ENCODE measurements at places on chromosomes 6 and 20.
A peak's percentile ranks its signal among the peaks of the same experiment; 100 is the strongest.

- DNase-seq: no peak
These were observed 135.1 kb upstream of the PMEPA1 start for GRCh38 chr20:57844626-57845596.

- no peak for DNase-seq
These were observed 26.4 kb upstream of the PRELID3B start for GRCh38 chr20:59069026-59069425.

GRCh38 chr6:128554302-128554701 lies 33.9 kb upstream of the PTPRK start:
- no peak for DNase-seq

GRCh38 chr20:40953416-40953815 lies 75.2 kb upstream of the TOP1 start:
- DNase-seq: no peak

DNA sequence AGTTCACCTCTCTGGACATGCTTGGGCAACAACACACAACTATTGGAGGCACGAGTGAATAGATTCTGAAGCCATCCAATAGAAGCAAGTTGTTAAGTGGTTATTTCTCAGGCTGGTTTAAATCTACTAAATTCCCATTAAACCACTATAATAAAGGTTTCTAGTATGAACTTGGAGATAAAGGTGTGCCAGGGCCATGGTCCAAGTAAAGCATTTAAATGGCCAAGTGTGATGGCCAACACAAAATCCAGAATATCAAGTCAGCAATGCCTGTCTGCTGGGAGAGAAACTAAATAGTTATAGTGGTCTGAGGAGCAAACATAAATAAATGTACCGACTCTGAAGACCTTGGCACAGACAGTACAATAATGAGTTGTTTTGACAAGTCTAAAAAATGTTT lies 294.3 kb upstream of the STXBP5 start:
- DNase-seq: no peak

GRCh38 chr20:63578224-63579016 lies 4.4 kb upstream of the HELZ2 start:
- DNase-seq: no peak

GRCh38 chr6:25303254-25303653 lies 24.1 kb downstream of the CARMIL1 start:
- DNase-seq: no peak

- peak; percentile 49 for DNase-seq
These were observed 10.3 kb upstream of the TULP1 start for GRCh38 chr6:35522660-35523658.

DNA sequence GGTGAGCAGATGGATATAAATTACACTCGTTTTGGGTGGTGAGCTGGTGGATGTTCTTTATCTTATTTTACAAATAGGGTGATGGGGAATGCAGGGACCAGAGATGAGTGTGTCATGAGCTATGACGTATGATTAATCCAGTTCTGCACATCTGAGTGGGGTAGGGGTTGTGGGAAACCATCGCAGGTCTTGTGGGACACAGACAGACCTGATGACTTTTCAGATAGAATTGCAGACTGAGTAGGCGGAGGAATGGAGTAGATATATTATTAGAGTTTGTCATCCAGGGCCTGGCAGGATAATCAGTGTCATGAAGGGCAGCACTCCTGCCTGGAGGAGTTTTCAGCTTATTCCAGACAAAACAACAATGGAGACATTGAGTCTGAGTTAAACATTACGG lies 12.9 kb upstream of the DSP start:
- no peak for DNase-seq

- no peak for DNase-seq
These were observed 1.5 kb downstream of the NELFCD start for GRCh38 chr20:58982406-58983114.

GRCh38 chr6:95094751-95095663 lies 482.3 kb upstream of the MANEA start:
- DNase-seq: no peak

DNA sequence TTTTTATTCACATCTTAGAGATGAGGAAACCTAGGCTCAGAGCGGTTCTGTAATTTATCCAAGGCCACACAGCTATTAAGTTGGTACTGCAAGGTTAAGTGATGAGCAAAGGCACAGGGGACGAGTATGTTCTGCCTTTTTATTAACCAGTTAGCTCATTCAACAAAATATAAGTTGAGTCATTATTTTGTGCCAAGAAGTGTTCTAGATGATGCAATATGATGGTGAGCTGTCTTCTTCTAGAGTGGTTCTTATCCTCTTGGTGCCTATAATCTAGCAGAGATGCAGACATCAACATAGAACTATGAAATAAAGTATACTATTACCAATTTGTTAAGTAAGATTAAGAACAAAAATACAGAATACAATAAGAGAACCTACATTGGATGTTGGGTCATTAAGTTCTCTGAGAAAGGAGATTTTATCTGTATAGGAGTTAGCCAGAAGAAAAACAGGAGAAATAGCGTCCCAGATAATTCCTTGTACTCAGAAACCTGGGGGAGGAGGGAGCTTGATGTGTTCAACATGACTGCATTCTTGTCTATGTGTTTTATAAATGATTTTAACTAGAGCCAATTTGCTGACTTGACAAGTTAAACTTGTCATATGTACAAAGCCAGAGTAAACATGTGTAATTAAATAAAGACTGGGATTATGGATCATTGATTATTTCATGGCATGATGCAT lies 122.3 kb downstream of the TBXT start:
- no peak for DNase-seq

DNA sequence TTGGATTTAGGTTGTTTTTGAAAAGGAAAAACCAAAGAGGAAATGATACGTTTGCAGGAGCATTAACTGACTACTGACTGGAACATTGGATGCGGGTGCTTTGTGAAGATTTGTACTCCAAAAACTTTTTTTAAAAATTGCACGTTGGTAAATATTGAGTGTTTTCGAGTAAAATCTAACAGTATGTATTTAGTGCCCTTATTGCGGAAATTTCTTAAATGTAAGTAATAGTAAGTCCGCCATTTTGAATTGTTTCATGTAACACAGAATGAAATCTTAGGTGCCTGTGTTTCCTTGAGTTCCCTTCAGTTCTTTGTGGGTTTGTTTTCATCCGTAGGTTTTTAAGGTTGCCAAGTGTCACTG lies 15.2 kb upstream of the LIN28B start:
- no peak for DNase-seq

- peak; percentile 34 for DNase-seq
These were observed 507.3 kb upstream of the CITED2 start for GRCh38 chr6:139881728-139882211.

DNA sequence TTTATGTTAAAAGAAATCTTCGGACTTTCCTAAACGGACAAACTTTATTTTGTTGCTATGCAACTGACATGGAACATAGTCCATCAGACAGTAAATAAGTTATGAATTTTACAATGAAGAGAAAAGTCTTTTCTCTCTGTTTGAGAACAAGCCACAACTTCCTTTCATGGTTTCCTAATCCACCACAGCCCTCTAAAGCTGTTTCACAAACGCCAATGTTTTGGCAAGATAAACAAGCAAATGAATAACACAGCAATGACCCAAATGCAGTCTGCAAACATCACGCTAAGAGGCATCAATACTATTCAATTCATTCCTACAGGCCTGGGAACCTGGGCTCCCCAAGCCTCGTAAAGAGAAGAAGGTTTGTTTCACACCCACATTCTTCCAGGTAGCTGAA lies 60.4 kb downstream of the HAO1 start:
- no peak for DNase-seq

- DNase-seq: no peak
These were observed 18.8 kb downstream of the LATS1 start for GRCh38 chr6:149699150-149699549.

DNA sequence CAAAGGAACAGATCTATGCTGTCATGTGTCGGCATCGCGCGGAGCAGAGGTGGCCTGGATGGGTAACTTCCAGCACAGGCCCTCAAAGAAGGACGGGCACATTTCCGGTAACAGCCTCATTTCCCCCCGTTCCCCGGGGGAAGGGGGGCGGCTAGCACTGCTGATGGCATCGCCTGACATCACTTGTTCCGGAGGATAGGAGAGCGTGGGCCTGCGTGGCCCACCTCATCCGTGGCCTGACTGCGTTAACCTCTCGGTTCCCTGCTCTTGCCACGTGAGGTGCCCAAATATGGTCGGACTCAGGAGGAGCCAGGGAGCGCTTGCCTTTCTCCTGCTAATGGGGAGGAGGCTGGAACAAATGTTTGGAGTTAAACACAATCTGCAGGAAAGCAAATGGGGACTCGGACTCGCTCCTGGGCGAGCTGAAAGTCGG lies at the start of gene AKAP12:
TSS of gene AKAP12 (plus strand) at position 365 of the 433 bp plus-strand sequence. CDS start 596 bp downstream, outside the sequence.
- peak; percentile 15 for DNase-seq

GRCh38 chr6:116553451-116553850 lies at the start of gene CALHM4:
Gene CALHM4 (plus strand): TSS chr6:116553751. CDS start chr6:116553794, 43 bp downstream.
- DNase-seq: no peak

DNA sequence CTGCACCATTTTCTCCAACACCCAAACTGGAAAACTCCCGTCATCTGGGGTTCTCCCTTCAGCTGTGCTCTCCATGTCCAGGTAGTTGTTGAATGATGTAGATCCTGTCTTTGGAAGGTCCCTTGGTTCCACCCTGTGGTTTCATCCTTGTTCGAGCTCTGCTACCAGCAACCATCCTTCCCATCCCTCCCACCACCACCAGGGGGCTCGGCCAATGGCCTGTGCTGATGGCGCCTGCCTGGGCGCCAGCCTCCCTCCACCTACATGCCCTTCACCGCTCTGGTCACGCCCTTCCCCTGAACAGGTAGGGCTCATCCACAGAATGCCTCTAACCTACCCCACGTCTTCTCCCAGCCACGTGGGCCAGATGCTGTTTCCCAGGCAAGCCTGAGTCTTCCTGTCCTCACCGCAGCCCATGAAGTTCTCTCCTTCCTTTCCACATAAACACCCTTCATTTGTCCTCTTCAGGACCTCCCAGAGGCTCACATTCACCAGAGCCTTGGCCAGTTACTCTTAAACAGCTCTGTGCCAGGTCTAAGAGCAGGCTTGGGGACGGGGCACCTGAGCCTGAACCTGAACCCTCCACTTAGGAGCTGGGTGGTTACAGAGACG lies 75.1 kb upstream of the DUSP22 start:
- DNase-seq: peak; percentile 59

GRCh38 chr6:30625511-30625910 lies 1.2 kb upstream of the ATAT1 start:
- no peak for DNase-seq

- no peak for DNase-seq
These were observed 234.9 kb upstream of the PLN start for GRCh38 chr6:118313208-118313607.

DNA sequence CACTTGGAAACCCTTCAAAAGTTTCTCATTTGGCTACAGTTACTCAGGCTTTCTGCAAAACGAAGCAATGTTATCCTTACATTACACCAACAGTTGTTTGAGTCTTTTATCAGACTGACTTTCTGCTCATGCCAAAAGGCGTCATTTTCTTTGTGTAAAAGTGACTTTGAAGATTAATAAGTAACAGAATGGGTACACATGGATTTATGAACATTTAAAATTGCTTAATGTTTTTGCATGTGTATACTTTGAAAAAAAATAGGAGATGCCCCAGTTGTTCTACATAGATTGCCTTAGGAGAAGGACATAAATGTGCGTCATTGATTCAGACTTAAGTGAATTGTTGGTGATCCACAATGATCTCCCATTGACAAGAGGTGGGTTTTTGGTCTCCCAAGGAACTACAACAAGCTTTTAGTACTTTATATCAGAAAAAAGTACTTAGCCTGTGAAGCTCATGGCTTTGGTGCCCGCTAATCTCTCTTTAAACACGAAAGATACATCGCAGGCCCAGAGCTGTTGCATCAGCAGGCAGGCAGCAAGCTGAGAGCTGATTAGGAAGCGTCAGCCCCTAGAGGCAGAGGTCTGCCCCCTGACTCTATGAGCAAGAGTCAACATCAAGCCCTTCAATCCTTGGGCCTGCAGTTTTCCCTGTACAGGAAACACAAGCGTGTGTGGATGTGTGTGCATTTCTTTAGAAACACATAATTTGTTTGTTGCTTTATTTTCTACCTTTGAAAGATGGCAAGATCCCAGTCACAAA lies 45.9 kb downstream of the SLC22A3 start:
- no peak for DNase-seq

- DNase-seq: no peak
These were observed 78.4 kb upstream of the TBC1D7 start for GRCh38 chr6:13406781-13407180.

DNA sequence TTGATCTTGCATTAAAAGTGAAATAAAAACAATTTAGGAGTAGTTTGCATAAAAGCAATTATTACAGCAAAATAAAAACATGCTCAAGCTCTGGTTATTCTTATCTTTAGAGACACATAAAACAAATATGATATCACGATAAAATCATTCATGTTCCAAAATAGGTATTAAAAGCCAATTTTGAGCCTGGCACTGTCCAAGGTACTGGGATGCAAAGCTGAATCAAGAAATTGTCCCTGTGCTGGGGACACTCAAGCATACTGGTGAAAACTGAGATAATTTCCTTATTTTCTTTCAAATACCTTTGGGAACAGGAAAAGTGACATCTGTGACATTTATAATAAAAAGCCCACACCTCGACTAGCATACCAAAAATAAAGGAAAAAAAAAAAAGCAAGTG lies 931 bp upstream of the MTCL3 start:
- no peak for DNase-seq

DNA sequence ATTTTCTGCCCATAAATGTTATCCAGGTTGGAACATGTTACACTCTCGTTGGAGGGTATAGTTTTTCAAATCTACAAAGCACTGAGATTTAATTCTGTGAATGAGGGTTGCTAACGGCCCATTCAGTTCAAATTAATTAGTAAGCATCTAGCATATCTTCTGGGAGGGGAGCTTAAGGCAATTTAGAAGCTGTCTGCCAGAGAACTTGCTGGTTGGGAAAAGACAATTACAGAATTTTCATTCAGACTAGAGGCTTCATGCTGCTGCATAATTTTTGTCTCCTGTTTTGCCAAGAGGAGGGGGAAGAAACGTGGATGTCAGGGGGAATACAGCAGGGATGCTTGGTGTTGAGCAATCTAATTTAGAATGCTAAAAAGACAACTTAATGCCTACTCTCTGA lies 268.3 kb upstream of the FAM83B start:
- DNase-seq: no peak

DNA sequence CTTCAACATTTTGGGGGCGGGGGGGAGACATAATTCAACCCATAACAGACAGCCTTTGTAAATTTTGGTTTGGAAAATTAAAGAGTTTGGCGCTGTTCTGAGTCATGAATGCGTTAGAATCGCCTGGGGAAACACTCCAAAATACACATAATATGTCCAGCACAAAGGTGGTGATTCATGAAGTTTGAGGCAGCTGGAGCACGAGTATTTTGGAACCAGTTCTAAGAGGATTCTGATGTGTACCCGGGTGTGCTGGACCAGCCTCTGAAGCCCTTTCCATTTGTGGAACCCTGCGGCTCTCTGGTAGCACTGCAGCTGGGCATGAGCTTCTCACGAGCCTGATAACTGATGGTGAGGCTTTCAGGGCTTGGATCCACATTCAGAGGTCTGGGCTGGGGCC lies 4.7 kb downstream of the GMPR start:
- DNase-seq: no peak

DNA sequence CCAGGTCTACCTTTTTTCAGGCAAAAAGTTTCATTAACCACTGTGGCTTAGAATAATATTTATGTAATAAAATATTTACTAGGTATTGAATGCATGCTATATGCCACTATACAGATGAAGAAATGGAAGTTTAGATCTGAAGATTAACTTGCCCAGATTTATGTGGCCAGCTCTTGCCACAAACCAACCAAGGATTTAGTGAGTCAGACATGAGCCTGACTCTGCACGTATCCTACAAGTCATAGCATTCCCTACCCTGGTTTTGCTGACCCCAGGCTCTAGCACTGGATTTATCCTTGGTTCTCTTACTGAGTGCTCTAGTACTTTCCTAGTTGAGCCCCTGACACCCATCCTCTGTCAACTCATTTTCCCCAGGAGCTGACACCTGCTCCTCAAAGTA lies 75.4 kb downstream of the ANKEF1 start:
- no peak for DNase-seq

GRCh38 chr6:56652231-56652630 lies 9.5 kb upstream of the DST start:
- DNase-seq: no peak

Data from left colon (tissue), 2 donors.